ENCODE measurements at places on chromosomes 16 and 17. TPM values are rescaled to one million over a fixed set of nuclear protein-coding genes. Genes with fewer than 3 reads are reported as not detected.

- DNase-seq = no peak
These were observed 2.6 kb downstream of the EXOC3L1 start for GRCh38 chr16:67187175-67187890.

GRCh38 chr16:77488652-77489051, 53.8 kb upstream of the ADAMTS18 start:
- no peak for DNase-seq

DNA sequence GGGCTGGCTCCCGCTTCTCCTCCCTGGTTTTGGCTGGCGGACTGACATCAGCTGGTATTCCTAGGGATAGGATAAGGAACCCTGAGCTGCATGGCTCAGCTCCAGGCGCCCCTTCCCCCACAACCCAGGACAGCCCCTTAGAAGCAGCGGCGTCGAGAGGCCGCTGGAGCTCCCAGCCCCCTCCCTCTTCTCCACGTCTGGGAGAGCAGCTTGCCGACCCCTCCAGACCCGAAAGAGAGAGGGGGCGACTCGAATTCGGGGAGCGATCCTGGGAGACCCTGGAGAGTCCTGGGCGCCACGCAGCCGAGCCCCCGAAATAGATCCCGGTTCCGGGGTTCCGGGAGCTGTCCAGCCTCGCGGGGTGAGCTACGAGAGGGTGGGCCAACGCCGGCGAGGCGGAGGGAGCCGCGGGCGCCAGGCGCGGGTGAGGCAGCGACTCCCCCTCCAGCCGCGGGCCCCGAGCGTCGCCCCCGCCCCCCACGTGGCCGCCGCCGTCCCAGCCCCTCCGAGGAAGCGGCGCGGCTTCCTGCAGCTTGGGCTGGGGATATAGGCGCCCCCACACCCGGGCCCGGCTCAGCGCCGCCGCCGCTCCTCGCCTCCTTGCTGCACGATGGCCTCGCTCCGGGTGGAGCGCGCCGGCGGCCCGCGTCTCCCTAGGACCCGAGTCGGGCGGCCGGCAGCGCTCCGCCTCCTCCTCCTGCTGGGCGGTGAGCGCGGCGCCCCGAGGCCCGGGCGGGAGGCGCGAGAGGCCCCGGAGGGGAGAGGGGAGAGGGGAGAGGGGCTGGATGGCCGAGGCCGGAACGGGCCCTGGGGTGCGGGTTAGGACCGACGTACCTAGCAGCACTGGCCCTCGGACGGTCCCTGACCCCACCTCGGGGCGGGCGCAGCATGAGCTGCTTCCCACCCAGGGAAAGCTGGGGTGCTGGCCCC, at the start of gene RAMP2:
Gene RAMP2 (plus strand): TSS at position 576 of the 930 bp plus-strand sequence. CDS start 35 bp downstream, at position 611.
- DNase-seq = no peak

DNA sequence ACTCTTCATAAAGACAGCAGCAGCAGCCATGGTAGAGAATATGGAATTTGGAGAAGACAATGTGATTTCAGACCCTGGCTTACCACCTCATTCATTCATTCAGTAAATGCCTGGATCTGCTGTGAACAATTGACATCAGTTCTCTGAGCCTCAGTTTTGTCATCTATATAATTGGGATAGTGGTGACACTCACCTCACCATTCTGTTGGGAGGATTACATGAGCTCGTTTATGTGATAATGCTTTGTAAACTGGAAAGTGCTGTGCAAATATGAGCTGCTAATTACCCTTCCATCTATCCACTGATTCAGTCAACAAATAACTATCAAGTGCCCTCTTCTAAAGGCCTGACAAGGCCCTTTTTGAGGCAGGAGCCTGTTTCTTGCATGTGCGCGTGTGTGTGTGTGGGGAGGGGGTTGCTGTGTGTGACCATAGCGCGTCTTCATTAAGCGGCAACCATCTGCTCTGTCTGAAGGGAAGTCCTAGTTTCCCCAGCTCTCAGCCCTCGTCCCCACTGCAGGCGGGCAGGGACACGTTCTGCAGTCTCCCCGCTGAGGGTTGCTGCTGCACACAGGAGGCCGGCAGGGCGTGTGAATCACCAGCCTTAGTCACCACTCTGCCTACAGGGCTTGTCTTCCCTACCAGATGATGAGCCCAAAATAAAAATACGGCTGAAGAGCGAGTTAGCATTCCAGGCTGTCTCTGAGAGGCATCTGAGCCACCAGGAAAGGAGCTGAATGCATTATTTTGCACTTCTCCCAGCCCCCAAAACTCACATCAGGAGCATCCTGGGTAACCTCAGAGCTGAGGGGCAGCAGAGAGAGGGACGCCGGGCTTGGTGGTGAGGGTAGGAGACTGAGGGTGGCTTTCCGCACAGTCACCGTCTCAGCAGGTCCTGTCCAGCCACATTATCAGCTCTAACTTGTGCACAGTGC, 19.9 kb downstream of the ARL4D start:
- DNase-seq = no peak

- no peak for DNase-seq
These were observed 6.6 kb downstream of the ZDHHC7 start for GRCh38 chr16:85004587-85005205.

DNA sequence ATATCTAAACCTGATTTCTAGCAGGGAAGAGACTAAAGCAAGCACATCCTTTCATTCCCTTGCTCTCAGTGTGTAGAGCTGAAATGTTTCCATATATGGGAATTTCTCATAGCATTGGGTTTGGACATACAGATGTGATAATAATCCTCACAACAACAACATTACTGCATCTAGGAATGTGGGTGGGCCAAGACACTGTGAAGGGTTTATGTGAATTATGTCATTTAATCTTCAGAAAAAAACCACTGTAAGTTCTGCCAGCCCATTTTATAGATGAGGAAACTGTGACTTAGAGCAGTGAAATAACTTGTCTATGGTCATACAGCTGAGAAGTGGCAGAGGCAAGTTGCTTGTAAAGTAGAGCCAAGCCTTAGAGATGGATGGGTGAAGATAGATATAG, 5.2 kb downstream of the OMG start:
- DNase-seq = no peak

DNA sequence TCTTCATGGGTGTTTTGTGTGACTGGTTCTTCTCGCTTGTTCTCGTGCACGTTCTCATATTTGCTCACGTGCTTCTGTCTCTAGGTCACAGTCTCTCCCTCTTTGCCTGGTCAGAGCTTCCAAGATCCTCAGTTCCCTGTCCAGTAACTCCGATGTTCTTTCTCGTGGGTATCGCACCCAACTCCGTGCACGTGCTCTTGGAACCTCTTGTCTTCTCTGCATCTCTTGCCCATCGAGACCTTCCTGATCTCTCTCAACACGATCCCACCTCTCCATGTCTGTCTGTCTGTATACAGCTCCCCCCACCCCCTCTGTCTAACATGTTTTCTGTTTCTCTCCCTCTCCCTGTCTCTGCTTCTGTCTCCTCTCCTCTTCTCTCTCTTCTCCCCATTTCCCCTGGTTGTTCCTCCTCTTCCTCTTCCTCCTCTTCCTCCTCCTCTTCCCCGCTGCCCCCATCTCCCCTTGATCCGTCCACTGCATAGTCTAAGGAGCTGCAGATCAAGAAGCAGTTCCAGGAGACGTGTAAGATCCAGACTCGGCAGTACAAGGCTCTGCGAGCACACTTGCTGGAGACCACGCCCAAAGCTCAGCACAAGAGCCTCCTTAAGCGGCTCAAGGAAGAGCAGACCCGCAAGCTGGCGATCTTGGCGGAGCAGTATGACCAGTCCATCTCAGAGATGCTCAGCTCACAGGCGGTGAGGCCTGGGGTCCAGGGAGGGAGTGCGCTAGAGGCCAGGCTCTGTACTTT, 6.1 kb downstream of the HIRIP3 start:
- DNase-seq = no peak

DNA sequence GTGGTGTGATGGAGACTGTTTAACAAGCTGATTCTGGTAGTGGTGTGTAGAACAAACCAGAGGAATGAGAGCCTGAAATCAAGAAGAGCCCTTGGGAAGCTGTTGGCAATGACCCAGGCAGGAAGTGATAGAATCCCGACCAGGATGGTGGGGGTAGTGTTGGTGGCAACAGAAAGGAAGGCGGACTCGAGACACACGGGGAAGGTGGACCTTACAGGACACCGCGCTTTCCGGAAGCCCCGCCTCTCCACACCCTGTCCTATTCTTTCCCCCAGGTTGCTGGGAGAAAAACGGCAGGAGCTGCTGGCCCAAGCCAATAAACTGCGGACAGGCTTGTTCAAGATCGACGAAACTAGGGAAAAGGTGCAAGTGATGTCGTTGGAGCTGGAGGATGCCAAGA, 30.0 kb upstream of the KDM6B start:
- DNase-seq = no peak

GRCh38 chr16:50329446-50330189, 39.2 kb downstream of the BRD7 start:
- no peak for DNase-seq

GRCh38 chr17:66398059-66398458, 95.6 kb downstream of the PRKCA start:
- no peak for DNase-seq

DNA sequence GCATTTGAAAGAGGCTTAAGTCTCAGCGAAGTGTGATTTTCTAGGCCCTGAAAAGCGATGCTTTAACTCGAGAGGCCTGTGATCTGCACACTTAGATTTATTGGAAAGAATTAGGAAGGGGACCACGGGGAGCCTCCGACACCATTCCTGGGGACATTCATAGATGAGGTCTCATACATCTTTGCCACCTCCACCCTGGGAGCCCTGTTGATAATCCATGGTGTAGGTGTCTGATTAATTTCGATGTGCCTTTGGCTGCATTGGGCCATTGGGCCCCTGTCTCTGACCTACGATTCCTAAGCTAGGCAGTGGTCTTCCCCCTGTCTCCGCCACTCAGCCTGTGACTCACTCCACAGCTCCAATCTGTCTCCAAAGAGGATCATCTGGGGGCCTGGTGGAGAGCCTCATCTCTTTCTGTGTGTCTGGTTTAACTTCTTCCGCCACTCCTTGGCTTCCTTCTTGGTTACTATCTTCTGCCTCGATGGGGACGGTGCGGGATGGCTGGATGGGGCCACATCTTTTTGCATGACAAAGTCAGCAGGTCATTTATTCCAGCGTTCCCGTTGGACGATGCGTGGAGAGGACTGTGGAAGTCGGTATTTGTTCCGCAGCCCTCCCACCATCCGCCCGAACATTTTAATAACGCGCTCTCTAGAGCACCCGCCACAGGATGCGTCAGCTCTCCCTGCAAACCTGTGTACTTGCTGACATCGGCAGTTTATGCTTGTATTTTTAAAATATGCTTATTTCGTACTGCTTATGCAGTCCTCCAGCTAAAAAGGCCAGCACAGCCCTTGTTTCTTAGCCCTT, 109.3 kb downstream of the IRX3 start:
- DNase-seq = no peak

DNA sequence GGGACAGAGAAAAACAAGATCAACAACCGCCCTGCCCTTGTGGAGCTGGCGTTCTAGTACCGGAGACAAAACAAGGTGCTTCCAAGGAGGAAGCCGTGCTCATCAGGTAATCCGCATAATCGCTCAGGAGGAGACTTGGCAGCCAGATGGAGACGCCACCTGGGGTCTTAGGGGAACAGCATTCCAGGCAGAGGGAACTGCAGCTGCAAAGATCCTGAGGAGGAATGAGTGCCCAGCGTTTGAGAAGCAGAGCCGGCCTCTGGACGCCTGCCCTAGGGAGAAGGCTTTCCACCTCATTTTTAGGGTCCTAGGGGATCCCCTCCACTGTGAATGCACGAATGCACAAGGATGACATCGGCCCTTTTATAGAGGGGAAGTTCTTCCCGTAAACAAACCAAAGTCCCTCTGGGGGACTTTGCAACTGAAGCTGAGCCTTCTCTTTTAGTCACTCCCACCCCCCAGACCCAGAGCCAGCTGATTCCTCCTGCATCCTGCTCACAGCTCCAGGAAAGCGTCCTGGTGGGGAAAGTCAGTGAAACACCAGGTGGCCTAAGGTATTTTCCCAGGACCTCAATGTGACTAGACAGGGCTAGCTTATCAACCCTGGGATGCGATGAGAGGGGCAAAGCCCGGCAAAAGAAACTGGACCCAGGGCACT, 13.2 kb upstream of the MPRIP start:
- DNase-seq = no peak

GRCh38 chr17:45643591-45643990, 140.5 kb upstream of the CRHR1 start:
- no peak for DNase-seq

DNA sequence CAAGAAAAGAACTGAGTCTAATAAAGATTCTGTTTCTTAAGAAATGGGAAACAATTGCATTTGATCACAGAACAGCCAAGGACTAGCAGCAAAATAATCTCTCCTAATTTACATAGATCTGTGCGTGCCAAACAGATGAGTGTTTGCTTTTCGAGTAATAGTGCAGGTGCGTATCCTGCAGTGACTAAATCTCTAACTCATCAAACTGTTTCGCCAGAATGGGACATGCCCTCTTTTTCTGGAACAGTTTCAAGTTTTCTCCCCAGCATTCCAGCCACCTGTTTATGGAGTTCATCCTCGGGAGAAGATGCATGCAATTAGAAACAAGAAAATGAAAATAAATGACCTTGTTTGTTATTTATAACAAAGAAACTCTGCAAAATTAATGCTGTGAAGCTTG, 5.7 kb upstream of the TOX3 start:
- no peak for DNase-seq

GRCh38 chr16:70702624-70703023, 16.8 kb upstream of the MTSS2 start:
- no peak for DNase-seq

DNA sequence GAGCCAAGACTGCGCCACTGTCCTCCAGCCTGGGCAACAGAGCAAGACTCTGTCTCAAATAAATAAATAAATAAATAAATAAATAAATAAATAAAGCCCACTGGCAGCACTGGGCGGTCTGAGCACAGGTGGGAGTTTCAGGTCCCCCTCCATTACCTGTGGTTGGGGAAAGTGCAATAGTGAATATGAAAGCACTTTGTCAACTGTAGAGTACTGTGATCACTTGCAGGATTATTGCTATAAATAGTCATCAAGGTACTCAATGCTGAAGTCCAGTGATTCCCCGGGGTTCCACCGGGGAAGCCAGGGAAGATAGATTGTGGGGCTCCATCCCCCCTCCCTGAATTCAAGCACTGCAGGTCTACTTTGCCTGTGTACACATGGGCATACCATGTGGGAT, 42.7 kb upstream of the CPNE2 start:
- no peak for DNase-seq

- no peak for DNase-seq
These were observed 66.3 kb upstream of the DOC2B start for GRCh38 chr17:247767-248166.

GRCh38 chr16:68823401-68824135, 19.8 kb upstream of the TANGO6 start:
- no peak for DNase-seq

The CASKIN2 gene
- polyA plus RNA-seq = 30.8 TPM

The SLC52A1 gene
- 0.47 TPM for polyA plus RNA-seq

The PRSS33 gene
- 0.97 TPM for polyA plus RNA-seq

The LUC7L3 gene
- 613 TPM for polyA plus RNA-seq

The FBXO39 gene
- polyA plus RNA-seq = 0.11 TPM

The MT1A gene
- polyA plus RNA-seq = 0.32 TPM

The KRT27 gene
- polyA plus RNA-seq = not detected

The WFIKKN1 gene
- 0.83 TPM for polyA plus RNA-seq

The CA5A gene
- polyA plus RNA-seq = 0.13 TPM

The NOD2 gene
- 0.30 TPM for polyA plus RNA-seq

The ALKBH5 gene
- 66.3 TPM for polyA plus RNA-seq
